Type B pancreatic cell (in vitro differentiated cells): ENCODE measurements at places on chromosomes 7 and 10. TPM values are rescaled to one million over a fixed set of nuclear protein-coding genes. Genes with fewer than 3 reads are reported as not detected.

CPN1 gene
- 0.52 TPM in 1 of 2 replicates, not detected in the other for total RNA-seq

EMX2 gene
- 24.7 and 29.9 TPM in 2 replicates for total RNA-seq

LRMDA gene
- 0.62 and 2.0 TPM in 2 replicates for total RNA-seq

CRHR2 gene
- 0.21 and 0.27 TPM in 2 replicates for total RNA-seq

DNA sequence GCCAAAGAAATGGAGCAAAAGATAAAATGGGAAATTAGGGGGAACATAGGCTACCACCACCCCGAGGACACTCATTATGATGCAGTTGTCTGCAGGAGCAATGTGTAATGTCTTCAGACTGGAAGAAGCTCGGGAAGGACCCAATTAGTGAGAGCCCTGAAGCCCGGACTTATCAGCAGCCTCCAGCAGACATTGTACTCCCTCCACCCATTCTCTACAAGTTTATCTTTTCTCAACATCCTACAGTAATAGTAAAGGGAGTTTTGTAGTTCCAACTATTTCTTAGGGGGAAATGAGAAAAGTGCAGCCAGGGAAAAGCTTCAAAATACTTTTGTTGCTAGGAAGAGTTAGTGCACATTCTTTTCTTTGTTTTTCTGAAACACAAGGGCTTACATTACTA is 657.3 kb upstream of the COBL start:
- no peaks in the 10 kb centered on the region for H3K27me3 ChIP-seq
- no peak overlapping the region for H3K27ac ChIP-seq
- DNase-seq, result no peak
- H3K36me3 ChIP-seq, result no peaks in the 10 kb centered on the region
- no peak overlapping the region for H3K4me3 ChIP-seq
- no peaks in the 10 kb centered on the region for H3K4me1 ChIP-seq

DNA sequence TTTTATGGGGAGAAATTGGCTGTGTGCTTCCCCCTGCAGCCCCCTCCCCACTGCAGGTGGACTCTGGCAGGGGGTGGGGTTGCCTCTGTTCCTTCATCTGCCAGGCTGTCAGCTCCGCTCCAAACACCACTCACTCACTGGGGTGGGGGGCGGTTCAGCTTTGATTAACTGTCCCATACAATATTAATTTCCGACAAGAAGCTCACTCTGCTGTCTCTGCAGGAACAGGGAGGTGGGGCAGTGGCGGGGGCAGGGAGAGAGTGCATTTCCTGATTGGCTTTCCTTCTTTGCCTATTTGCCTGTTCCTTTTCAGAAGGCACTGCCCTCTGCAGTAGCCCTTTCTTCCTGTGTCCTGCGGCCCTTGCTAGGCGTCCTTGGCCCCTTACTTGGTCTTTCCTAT is 500.8 kb downstream of the PLXNA4 start:
- peaks cover 27% of the 10 kb centered on the region for H3K4me1 ChIP-seq
- H3K27ac ChIP-seq, result peak overlapping the region; percentile 26
- H3K27me3 ChIP-seq, result peaks cover 30% of the 10 kb centered on the region
- no peaks in the 10 kb centered on the region for H3K36me3 ChIP-seq

LRRD1 gene
- total RNA-seq, result 0.19 TPM in 1 of 2 replicates, not detected in the other

MRLN gene
- 0.75 and 1.3 TPM in 2 replicates for total RNA-seq

- no peak overlapping the region for H3K27ac ChIP-seq
- H3K4me3 ChIP-seq, result no peak overlapping the region
- peaks cover 23% of the 10 kb centered on the region for H3K27me3 ChIP-seq
Observed at GRCh38 chr10:7107285-7107684, 303.5 kb downstream of the SFMBT2 start.

GRCh38 chr7:80319461-80319860 is 184.8 kb downstream of the GNAI1 start:
- peaks cover 3% of the 10 kb centered on the region for H3K27me3 ChIP-seq
- peaks cover 7% of the 10 kb centered on the region for H3K4me1 ChIP-seq
- no peak for DNase-seq
- no peak overlapping the region for H3K4me3 ChIP-seq
- H3K27ac ChIP-seq, result no peak overlapping the region

ZNF425 gene
- total RNA-seq, result 4.5 and 7.0 TPM in 2 replicates

GRCh38 chr7:26202019-26202990 is 760 bp downstream of the CBX3 start:
- H3K4me3 ChIP-seq, result peak overlapping the region; percentile 93
- peaks cover 7% of the 10 kb centered on the region for H3K27me3 ChIP-seq
- peaks cover 58% of the 10 kb centered on the region for H3K36me3 ChIP-seq
- H3K27ac ChIP-seq, result peak overlapping the region; percentile 85
- DNase-seq, result peak; percentile 75

- DNase-seq, result no peak
- H3K36me3 ChIP-seq, result no peaks in the 10 kb centered on the region
- H3K4me1 ChIP-seq, result no peaks in the 10 kb centered on the region
Observed at GRCh38 chr10:49621561-49621960, 7.7 kb downstream of the CHAT start.

- peak overlapping the region; percentile 89 for H3K4me3 ChIP-seq
- H3K36me3 ChIP-seq, result no peaks in the 10 kb centered on the region
- peaks cover 9% of the 10 kb centered on the region for H3K27me3 ChIP-seq
- DNase-seq, result no peak
- H3K4me1 ChIP-seq, result peaks cover 31% of the 10 kb centered on the region
- H3K27ac ChIP-seq, result peak overlapping the region; percentile 87
Observed at GRCh38 chr7:80136261-80137055, 1.8 kb downstream of the GNAI1 start.

- no peaks in the 10 kb centered on the region for H3K27me3 ChIP-seq
- DNase-seq, result no peak
- peaks cover 7% of the 10 kb centered on the region for H3K4me1 ChIP-seq
- H3K4me3 ChIP-seq, result no peak overlapping the region
- H3K36me3 ChIP-seq, result no peaks in the 10 kb centered on the region
Observed at GRCh38 chr7:16095171-16095950, 326.0 kb downstream of the CRPPA start.

CYP26C1 gene
- not detected in 2 replicates for total RNA-seq

GRCh38 chr7:24700521-24701260 is 56.6 kb downstream of the GSDME start:
- H3K27ac ChIP-seq, result no peak overlapping the region
- peaks cover 9% of the 10 kb centered on the region for H3K36me3 ChIP-seq

DNA sequence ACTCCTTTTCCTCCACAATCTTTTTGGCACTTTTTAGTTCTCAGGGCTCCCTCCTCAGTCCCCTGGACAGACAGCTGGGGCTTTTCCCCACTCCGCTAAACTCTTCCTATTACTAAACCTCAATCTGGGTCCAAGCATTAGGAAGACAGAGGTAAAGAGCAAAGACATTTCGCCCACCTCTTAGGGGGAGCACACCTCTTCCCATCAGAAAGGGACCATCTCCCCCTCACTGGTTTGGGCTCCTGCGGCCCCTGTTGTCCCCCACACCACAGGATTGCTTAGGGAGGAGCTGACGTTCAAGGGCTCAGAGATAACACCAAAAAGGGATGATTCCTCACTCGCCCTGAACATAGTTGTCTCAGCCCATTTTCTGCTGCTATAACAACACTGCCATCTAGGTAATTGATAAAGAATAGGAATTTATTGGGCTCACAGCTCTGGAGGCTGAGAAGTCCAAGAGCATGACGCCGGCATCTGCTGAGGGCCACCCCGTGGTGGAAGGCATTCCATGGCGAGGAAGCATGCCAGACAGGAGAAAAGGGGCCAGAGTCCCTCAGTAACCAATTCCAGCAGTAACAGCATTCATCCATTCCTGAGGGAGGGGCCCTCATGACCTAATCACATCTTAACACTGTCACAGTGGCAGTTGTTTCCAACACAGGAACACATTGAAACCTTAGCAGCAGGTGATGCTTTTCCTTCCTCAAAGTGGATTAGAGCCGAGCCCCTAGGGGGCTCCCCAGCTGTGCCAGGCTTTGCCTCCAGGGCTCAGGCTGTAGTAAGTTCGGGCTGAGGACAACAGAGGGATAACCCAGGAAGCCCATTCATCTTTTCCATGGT is 209.6 kb downstream of the EBF3 start:
- H3K36me3 ChIP-seq, result no peaks in the 10 kb centered on the region
- no peak overlapping the region for H3K27ac ChIP-seq
- H3K4me1 ChIP-seq, result no peaks in the 10 kb centered on the region
- no peak overlapping the region for H3K4me3 ChIP-seq
- peak; percentile 40 for DNase-seq

DNA sequence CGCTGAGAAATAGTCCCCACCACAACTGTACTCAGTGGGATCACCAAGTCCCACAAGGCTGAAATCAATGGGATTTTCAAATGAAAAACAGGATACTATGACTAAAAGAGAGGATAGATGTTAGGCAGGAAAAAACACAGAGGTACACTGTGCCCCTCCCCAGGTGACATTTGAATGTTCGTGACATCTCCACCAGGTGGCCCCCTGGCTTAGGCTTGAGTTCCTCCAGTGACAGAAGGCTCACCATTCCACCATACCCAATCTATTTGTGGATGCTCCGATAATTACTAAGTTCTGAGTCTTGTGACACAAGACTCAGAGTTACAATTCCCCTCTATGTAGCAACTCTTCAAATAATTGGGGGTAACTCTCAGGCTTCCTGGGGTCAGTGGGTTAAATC is 77.5 kb upstream of the KCNMA1 start:
- peaks cover 54% of the 10 kb centered on the region for H3K27me3 ChIP-seq
- H3K4me1 ChIP-seq, result peaks cover 48% of the 10 kb centered on the region
- no peak for DNase-seq
- H3K4me3 ChIP-seq, result no peak overlapping the region
- no peak overlapping the region for H3K27ac ChIP-seq

GRCh38 chr7:7417851-7418250 is 117.8 kb downstream of the COL28A1 start:
- no peaks in the 10 kb centered on the region for H3K36me3 ChIP-seq
- no peak overlapping the region for H3K27ac ChIP-seq
- peaks cover 6% of the 10 kb centered on the region for H3K4me1 ChIP-seq
- no peak overlapping the region for H3K4me3 ChIP-seq
- H3K27me3 ChIP-seq, result no peaks in the 10 kb centered on the region
- no peak for DNase-seq

GRCh38 chr7:70663680-70664079 is 468.3 kb upstream of the GALNT17 start:
- DNase-seq, result no peak
- no peak overlapping the region for H3K27ac ChIP-seq
- H3K4me1 ChIP-seq, result peaks cover 10% of the 10 kb centered on the region
- peaks cover 4% of the 10 kb centered on the region for H3K36me3 ChIP-seq
- H3K27me3 ChIP-seq, result peaks cover 4% of the 10 kb centered on the region
- H3K4me3 ChIP-seq, result no peak overlapping the region

DNA sequence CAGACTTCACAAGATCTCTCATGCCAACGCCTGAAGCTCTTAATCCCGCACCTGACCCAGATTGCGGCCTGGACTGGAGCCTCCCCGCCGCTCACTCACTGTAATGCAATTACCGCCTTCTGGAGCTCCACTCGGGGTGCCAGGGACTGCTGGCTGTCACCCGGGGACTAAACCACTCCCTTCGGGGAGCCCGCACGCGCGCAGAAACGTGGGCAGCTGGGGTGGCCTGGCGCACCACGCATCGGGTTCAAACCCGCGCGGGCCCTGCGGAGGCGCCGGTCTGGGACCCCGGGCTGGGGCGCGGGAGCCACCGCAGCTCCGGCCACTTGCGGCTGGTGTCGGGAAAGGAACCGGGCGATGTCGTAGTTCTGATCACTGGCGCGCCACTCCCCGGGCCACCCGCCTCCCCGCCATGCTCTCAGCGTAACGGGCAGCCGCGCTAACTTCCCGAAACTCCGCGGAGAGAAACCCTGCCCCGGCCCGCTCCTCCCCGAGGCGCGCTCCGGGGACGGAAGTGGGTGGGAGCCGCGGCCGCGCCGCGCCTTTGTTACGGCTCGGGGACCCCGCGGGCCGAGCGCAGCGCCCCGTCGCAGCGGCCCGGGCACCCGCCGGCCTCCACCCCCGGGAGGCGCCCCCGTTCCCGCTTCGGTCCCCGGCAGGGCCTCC is 100.3 kb upstream of the SVIL start:
- peak overlapping the region; percentile 92 for H3K27ac ChIP-seq
- peak; percentile 74 for DNase-seq
- peaks cover 12% of the 10 kb centered on the region for H3K36me3 ChIP-seq

DNA sequence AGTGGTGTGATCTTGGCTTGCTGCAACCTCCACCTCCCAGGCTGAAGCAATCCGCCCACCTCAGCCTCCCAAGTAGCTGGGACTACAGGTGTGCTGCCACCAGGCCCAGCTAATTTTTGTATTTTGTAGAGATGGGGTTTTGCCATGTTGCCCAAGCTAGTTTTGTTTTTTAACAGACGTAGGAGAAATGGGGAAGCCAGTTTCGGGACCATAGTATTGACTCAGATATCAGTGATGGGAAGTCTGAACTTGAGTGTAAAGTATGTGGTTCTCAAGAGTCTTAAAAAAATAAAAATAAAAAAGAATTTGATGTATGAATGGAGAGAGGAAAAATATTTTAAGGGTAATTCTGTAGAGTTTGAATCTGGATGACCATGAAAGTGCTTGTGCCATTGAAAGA is 34.2 kb downstream of the SP4 start:
- H3K4me1 ChIP-seq, result no peaks in the 10 kb centered on the region
- H3K27me3 ChIP-seq, result no peaks in the 10 kb centered on the region
- DNase-seq, result no peak
- H3K27ac ChIP-seq, result no peak overlapping the region
- H3K36me3 ChIP-seq, result peaks cover 17% of the 10 kb centered on the region

DNA sequence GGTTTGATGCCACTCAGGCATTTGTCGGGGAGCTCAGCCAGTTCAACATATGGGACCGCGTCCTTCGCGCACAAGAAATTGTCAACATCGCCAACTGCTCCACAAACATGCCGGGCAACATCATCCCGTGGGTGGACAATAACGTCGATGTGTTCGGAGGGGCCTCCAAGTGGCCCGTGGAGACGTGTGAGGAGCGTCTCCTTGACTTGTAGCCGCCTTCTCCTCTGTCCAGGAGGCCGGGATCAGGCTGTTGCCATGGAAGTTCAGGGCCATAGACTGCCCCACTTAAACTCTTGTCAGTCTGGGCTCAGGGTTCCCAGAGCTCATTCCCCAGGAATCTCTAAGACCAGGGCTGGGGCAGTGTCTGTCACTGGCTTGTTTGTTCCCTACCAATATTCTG is 11.3 kb downstream of the NPTX2 start:
- no peak overlapping the region for H3K27ac ChIP-seq
- DNase-seq, result peak; percentile 64
- no peak overlapping the region for H3K4me3 ChIP-seq
- no peaks in the 10 kb centered on the region for H3K36me3 ChIP-seq
- H3K27me3 ChIP-seq, result peaks cover 50% of the 10 kb centered on the region

HMX2 gene
- 0.19 TPM in 1 of 2 replicates, not detected in the other for total RNA-seq
